ENCODE measurements at places on chromosomes 4 and X.

GRCh38 chrX:126985981-126986380, 166.5 kb downstream of the PRR32 start:
- DNase-seq, result no peak

DNA sequence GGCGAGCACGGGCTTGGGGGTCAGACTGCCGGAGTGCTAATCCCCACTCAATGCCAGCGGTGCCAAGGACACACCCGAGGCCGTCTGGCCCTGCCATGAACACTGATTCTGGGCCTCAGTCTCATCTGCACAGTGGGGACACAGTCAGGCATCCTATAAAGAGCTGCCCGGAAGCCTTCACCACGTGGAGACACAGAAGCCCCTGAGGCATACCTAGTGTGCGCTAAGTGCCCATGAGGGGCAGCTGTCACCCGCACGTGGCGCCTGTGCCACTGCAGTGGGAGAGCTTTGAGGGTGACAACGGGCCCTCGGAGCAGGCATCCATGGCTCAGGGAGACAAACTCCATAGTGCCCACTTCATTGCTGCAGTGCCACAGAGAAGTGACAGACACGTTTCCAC, 86.3 kb downstream of the PHKA2 start:
- DNase-seq, result no peak

DNA sequence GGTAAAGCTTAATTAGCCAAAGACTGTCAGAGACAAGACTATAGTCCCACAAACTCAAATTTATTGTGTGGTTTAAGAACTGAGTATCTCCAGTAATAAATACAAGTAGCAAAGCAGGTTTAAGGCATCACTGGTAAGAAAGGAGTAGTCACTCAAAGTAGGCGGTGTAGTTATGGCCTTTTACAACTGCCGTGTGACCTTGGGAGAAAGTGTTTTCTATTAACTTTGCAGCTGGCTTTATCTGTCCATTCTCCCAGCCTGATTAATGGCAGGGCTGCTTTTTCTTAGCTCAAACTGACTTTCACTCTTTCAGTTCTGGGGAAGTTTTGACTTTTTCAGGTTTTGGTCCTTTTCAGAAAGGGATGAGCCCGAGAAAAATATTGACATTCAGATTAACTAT, 7.4 kb upstream of the PAK3 start:
- DNase-seq, result no peak

DNA sequence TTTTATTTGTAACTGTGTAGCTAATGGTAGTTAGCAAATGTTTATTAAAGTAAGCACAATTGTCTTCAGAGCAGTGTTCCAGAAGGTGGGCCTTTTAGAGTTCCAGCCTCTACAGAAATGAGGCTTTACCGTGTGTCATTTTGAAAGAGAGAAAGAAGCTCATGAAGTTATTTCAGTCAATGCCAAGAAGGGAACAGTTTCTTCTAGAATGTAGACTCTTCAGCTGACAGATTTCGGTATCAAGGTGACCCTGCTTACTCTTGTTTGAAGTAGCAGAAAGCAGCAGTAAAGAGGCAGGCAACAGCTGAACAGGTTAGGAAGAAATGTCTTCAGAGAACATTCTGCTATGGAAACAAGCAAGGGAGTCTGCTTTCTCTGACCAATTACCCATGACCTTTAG, 93.6 kb downstream of the TASL start:
- no peak for DNase-seq
